IMR-90 (cell line): ENCODE measurements at places on chromosomes 4 and X. TPM values are rescaled to one million over a fixed set of nuclear protein-coding genes. Genes with fewer than 3 reads are reported as not detected.

Gene ETDB
- not detected in 2 replicates for total RNA-seq

Gene NPY2R
- not detected in 2 replicates for total RNA-seq

Gene ITM2A
- total RNA-seq, result not detected in 2 replicates

Gene RAB40AL
- total RNA-seq, result 0.28 and 0.36 TPM in 2 replicates

Gene SPANXN3
- total RNA-seq, result not detected in 2 replicates

Gene PABPC4L
- 0.72 and 1.1 TPM in 2 replicates for total RNA-seq

Gene SPARCL1
- not detected in 2 replicates for total RNA-seq

Gene CXCL8
- 2.7 and 3.3 TPM in 2 replicates for total RNA-seq

Gene DAPP1
- not detected in 2 replicates for total RNA-seq

Gene TRIM75
- not detected in 2 replicates for total RNA-seq

Gene PABPC5
- 0.90 and 1.7 TPM in 2 replicates for total RNA-seq

Gene PWWP3B
- not detected in 2 replicates for total RNA-seq

Gene MCTS1
- 36.9 and 48.6 TPM in 2 replicates for total RNA-seq

Gene SULT1E1
- total RNA-seq, result not detected in 2 replicates

Gene BEX2
- total RNA-seq, result 0.28 TPM in 1 of 2 replicates, not detected in the other

Gene ABLIM2
- under 0.01 TPM in 2 replicates for total RNA-seq

Gene DMRTC1
- total RNA-seq, result not detected in 2 replicates

Gene TTC29
- under 0.01 TPM in 1 of 2 replicates, not detected in the other for total RNA-seq

Gene SEC31A
- total RNA-seq, result 366 and 369 TPM in 2 replicates

Gene REPS2
- total RNA-seq, result 0.18 and 0.28 TPM in 2 replicates

Gene FAM47E
- under 0.01 TPM in 1 of 2 replicates, not detected in the other for total RNA-seq

Gene AADAT
- 4.7 TPM in 2 replicates for total RNA-seq

Gene SPOCK3
- not detected in 2 replicates for total RNA-seq

Gene IL2
- not detected in 2 replicates for total RNA-seq

Gene NWD2
- not detected in 2 replicates for total RNA-seq

Gene PHOX2B
- not detected in 2 replicates for total RNA-seq

Gene STK26
- 0.18 and 0.28 TPM in 2 replicates for total RNA-seq

Gene STARD8
- 1.6 and 1.7 TPM in 2 replicates for total RNA-seq

Gene SSX4B
- not detected in 2 replicates for total RNA-seq
